ENCODE measurements at places on chromosomes 5 and 9.

- no peak for DNase-seq
Observed at GRCh38 chr9:38339087-38339486, 53.4 kb upstream of the ALDH1B1 start.

DNA sequence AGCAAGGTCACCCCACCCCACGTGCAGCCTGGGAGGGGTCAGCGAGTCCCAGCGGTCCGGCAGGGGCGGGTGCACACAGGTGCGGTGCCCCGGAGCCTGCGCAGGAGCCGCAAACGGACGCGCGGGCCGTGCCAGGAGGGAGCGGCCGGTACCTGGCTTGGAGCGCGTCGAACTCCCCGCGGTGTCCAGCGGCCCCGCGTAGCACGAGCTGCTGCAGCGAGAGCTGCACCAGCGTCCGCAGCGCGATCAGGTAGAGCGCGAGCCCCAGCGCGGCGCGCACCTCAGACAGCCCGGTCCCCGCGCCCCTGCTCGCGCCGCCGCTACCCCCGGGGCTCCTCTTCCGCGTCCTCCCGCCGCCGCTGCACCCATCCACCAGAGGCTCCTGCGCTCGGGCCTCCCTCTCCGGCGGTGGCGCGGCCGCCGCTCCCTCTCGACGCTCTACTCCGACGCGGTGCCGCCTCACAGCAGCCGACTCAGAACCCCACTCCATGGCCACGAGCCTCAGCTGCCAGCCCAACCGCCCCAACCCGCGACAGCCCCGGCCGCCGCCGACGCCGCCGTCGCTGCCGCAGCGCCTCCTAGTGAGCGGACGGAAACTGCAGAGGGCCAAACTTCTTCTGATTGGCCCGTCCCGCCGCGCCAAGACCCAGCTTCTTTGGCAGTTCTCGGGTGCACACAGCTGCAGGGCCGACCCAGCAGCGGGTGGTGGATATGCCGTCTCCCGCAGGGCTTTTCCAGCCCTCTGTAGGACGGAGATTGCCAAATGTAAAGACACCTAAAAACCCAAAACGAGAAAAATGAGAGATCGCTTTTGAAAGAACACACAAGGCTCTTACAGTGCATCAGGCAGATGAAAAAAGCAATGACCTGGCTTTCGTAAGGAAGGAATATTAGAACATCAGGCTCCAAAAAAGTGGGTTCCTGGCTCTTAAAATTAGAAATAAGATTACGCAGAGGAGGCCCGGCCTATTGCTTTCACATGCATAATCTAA is at the start of gene ERMP1:
TSS of gene ERMP1 (minus strand) at position 580 of the 992 bp plus-strand sequence. CDS start at position 490, 90 bp downstream.
- DNase-seq: no peak

GRCh38 chr5:131256507-131256823 is 7.4 kb upstream of the CDC42SE2 start:
- no peak for DNase-seq

DNA sequence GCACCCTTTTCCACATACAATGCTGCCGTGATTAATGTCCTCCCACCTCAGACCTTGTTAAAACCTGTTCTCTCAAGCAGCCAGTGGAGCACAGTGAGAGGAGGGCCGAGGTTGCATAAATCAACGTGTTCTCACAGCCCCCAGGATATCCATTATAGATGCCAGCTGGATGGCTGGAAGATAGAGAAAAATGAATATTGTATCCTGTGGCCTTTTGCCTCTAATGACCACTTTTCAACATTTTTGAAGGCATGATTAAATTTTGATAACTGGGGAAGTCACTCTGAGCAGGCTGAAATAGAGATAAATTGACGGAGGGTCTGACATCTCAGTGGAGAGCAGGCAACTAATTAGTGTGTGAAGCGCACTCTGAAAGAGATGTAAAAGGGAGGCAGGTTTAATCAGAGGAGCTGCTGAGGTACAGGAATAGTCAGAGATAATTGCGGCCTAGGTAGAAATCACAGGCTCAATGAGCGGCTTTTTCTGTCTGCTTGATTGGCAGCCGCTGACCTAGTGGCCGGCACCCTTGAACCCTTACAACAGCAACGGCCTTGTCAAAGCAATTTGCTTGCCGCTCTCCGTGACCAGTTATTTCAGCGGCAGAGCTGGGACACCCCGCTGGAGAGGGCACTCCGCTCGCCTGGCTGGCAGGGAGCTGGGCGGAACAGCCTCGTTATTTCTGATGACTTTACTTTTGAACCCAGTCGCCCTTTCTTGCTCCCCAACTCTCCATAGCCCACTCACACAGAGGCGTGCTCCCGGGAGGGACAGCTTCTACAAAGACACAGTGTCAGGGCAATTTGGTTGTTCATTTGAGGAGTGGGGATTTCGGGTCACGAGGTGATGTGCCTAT is 560.7 kb downstream of the PSAT1 start:
- DNase-seq: no peak

GRCh38 chr5:141051521-141051866 is 320 bp downstream of the PCDHB1 start:
- DNase-seq: no peak

DNA sequence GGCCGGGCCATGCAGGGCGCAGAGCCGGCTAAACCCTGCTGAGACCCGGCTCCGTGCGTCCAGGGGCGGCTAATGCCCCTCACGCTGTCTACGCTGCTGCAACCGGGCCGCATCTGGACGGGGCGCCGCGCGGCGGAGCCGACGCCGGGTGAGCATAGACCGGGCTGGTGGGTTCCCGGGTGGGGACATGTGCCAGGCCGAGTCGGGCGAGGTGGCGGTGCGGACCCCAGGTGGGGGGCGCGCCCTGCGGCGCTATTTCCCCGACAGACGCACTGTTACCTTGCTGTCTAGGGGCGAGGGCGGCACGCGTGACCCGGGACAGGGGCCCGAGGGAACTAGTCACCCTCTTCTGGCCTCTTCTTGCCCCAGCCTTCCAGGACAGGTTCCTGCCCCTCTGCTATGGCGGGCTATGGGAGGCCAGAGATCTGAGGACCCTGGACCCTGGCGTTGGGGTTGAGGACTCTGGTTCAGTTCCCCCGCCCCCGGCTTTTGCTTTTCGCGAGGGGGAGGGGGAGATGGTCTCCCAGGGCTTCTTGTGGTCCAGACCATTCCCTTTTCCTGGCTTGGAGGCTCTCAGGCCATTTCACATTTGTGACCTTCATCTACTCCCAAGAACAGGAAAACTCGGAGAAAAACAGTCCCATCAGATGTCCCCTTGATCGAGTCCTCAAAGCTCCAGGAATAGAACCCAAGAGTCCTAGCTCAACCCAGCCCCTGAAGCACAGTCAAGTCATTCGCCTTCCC is 536 bp downstream of the SLC27A4 start:
- DNase-seq: no peak

DNA sequence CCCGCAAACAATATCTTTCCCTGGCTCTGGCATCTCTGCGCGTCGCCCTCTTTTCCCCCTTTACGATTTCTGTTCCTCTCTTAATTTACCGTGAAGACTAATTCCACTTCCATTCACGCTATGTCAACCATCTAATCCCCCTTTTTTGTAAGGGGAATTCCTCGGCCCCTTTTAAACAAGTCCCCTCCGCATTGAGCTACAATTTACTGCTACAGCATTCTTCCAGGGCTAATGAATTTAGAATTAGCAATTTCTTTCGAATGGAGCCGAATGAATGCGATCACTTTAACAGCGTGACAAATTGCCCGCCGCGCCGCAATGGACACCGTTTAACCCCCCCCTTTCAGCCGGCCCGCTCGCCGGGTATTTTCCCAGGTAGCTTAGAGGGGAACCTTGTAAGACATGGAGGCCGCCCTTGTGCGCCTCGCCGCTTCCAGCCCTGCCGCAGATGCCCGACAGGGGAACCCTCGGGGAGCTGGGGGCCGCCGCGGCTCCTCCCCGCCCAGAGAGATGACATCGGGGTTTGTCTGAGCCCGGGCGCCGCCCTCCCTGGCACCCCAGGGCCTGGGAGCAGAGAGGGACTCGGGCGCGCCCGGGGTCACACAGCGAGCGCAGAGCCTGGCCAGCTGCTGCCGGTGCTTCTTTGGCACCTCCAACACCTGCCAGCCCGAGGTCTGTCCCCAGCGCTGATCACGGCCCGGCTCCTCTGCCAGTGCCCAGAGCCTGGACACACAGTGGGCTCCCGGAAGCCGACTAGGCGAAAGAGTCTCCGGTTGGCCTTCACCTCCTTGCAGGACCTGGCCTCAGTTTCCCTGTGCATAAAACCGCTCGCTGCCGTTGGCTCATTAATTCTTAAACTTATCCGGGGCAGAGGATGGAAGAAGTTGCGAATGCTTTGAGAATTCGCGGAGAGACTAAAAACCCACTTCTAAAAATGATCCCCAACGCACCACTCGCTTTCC is 1.3 kb downstream of the PRDM12 start:
- no peak for DNase-seq

- no peak for DNase-seq
Observed at GRCh38 chr5:124659798-124660197, 86.6 kb downstream of the ZNF608 start.

DNA sequence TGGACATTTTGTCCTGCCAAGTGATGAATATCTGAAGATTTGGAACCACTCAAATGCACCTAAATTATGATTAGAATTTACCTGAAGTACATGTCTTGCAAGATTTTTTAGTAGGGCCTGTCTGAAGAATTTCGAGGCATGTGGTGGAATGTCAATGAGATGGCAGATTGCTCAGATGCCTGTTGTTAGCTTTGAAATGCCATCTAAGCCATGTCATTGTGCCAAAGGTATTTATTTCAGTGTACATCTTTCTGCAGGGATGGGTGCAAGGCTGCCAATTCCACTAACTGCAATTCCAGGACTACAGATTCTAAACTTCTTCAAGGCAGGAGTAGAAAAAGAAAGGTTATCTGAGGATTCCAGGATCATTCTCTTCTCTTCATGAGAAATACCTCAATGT is 9.1 kb upstream of the GNAQ start:
- no peak for DNase-seq

DNA sequence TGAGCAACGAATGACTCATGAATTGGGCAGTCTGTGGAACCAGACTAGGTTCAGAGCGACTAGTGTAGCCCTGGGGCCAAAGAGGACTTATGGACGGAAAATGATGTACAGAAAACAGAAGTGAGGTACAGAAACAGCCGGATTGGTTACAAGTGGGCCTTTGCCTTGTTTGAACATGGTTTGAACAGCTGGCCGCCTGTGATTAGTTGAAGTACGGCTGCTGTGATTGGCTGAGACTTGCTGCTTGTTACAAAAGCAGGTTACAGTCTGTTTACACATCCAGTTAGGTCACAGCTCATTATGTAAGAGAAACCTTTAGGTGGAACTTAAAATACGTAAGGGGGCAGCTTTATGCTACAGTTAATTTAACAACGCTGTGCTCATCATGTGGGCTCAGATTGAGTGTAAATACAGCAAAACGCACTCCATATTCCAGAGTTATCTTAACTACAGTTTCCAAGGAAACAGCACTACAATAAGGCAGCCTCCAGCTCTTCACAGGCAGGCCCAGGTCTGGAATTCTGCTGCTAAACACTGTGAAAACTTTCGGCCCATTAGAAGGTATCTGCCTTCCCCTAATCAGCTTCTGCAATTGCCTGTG is 6.5 kb downstream of the AMACR start:
- no peak for DNase-seq
